ENCODE measurements at places on chromosomes 6 and 20.

- no peak for DNase-seq
Observed at GRCh38 chr6:84657486-84657885, 106.9 kb downstream of the TBX18 start.

GRCh38 chr6:72250664-72251063 is 364.3 kb downstream of the RIMS1 start:
- DNase-seq, result no peak

DNA sequence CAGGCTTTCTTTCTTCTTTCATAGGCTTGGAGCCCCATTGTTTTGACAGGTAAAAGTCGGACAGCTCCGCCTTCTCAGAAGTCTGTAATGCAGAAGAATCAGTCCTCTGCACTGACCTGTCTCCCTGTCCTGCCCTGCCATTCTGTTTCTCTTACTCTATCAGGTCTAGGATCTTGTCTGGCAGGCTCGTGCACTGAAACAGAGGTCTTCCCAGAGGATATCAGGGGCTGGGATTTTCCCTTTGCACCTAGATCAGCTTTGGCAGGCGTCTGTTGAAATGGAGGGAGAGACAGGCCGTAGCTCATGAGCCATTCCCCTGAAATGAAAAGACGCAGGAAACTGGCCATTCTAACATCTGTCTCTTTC is 25.0 kb downstream of the KIF3B start:
- no peak for DNase-seq

- no peak for DNase-seq
Observed at GRCh38 chr6:79687759-79688158, 56.6 kb downstream of the SH3BGRL2 start.

DNA sequence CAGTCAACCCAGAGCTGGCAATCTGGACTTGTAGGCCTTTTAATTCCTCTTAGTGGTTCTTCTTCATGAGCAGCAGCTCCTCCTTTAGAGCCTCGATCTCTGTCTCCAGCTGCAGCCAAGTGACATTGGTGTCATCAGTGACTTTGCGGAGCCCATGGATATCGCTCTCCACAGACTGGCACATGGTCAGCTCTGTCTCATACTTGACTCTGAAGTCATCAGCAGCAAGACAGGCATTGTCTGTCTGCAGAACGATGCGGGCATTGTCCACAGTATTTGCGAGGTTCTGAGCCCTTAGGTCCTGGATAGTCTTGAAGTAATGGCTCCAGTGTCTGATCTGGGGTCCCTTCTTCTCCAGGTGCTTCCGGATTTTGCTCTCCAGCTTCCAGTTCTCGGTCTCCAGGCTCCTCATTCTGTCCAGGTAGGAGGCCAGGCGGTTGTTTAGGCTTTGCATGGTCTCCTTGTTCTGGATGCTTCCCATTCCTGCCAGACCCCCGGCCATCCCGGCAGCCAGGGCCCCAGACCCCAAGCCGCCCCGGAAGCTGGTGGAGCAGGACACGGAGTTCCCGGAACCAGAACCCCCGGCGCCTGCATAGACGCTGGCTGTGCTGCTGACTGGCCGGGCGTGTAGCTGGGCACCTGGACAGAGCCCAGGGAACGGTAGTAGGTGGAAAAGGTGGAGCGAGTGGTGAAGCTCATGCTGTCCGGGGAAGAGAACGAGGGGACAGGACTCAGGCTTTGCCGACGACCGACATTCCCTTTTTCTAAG is 15.1 kb downstream of the RFPL4B start:
- no peak for DNase-seq

DNA sequence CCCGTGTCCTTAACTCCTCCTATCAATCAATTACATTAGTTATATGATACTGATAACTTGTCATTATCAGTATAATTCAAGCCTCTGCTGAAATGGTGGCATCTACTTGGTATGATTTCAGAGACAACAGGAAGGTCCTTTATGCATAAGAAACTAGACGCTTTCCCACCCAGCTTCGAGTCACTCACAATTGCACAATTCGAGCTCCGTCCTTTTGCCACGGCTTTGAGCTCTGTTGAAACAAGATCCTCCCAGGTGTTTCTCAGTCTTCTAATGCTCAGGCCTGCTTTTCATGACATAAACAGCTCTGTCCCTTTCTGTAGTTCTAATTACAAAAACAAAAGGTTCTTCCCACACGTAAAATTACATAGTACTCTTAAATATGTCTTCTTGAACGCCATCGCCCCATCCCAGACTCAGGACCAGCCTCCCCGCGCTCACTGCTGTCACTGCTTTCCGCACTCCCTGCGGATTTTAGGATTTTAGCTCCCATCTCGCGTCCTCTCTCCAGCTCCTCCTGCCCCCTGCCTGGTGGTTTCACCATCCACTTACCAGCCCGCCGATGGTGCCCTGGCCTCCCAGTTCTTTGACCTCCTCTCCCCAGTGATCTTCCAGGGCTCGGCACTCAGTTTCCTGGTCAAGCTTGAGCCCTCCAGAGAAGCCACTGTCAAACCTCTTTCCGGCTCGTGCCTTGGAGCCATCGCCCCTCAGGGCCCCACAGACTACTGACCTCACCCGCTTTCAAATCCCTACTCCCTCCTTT is 23.2 kb upstream of the PNPLA1 start:
- DNase-seq, result no peak

GRCh38 chr6:66662196-66662595 is 955.2 kb upstream of the EYS start:
- no peak for DNase-seq

- DNase-seq, result no peak
Observed at GRCh38 chr6:92504509-92504908, 914.9 kb downstream of the EPHA7 start.

GRCh38 chr20:8808202-8808535 is 260.7 kb upstream of the PLCB4 start:
- no peak for DNase-seq
